ENCODE measurements at places on chromosomes 2 and 18. TPM values are rescaled to one million over a fixed set of nuclear protein-coding genes. Genes with fewer than 3 reads are reported as not detected.
A peak's percentile ranks its signal among the peaks of the same experiment; 100 is the strongest.

DNA sequence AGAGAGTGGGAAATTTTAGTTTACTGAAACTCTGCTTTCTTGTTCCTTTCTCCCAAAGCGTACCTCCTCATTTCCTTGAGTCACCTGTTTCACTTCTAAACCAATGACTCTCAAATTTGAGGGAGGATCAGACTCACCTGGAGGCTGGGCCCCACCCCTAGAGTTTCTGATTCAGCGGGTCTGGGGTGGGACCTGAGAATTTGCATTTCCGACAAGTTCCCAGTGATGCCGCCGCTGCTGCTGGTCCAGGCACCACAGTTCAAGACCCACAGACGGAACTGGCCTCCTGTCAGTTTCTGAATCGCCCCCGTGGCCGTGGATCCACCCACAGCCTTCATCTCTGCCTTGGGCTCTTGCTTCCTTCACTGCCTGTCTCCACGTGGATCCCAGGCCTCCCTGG is 44.9 kb upstream of the PELI1 start:
- no peak for DNase-seq

- DNase-seq, result no peak
These were observed 31.6 kb upstream of the NOSTRIN start for GRCh38 chr2:168770796-168771195.

DNA sequence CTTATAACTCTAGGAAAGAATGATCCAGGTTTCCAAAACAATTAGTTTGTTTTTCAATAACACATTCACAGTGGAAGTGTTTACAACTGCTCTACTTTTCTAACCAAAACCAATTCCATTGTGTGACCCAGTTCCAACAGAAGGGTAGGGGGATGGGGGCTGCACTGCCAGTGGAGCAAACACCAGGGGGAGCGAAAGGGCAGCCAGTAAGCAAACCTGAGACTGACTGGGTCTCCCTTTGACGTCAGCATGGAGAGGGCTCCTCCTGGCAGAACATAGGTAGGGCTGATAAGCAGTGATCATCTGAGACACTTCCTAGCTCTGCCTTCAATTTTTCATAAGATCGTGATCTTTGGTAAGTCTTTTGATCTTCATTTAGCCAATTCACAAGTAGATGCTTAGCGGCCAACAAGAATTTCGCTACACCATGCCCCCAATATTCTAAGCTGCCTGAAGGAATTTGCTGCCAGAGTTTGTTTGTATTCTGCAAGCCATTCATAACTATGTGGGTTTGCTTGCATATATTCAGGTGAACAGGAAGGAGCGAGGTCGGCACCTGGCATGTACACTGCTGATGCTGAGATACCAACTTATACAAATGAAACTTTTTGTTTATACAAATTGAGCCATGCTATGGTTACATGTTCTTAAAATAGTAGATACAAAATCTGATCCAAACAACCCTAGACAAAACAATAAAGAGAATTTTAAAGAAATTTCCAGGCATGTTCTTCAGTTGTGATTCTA is 45.9 kb downstream of the ST6GAL2 start:
- no peak for DNase-seq

- no peak for DNase-seq
These were observed 83.8 kb downstream of the VIT start for GRCh38 chr2:36780231-36780839.

DNA sequence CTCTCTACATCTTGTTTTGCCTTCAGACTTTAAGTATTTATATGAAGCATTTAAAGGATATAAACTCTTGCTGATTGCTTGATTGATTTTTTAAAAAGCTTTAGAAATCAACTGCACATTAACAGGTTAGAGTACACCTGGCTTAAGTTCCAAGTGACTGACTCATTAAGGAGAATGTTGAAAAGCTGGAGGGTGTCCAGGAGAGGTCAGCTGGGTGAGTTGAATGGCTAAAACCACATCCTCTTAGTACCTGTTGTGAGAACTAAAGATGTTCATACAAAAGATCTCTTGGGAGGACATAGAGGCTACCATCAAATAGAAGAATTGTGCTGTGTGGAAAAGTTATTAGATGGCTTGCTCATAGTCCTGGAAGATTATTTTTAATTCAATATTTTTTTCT is 206.8 kb downstream of the TXNL1 start:
- peak; percentile 60 for DNase-seq

DNA sequence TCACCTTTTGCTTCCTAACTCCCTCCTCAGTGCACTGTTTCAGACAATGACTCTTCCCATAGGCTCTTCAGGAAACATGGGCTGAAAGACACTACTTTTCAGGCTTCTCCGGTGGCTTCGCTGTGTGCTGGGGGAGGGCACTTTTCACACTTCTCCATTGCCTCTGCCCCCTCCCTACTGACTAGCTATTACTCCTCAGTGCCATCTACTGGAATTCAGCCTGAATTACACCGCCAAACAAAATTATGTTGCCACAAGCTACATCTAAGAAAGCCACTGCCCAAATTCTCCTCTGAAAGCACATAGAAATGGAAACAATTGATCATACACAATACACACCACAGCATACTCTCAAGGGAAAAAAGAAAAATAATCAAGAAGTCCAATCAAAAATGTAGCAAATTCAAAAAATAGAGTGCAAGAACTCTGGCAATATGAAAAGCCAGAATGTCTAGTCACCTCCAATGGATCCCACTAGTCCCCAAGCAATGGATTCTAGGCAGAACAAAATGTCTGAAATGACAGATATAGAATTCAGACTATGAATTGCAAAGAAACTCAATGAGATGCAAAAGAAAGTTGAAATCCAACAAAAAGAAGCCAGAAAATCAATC is 1139.4 kb upstream of the GYPC start:
- no peak for DNase-seq

GRCh38 chr18:8987241-8987640 is 115.3 kb upstream of the NDUFV2 start:
- DNase-seq, result peak; percentile 80

GRCh38 chr2:84816426-84817026 is 64.4 kb downstream of the TRABD2A start:
- no peak for DNase-seq

DNA sequence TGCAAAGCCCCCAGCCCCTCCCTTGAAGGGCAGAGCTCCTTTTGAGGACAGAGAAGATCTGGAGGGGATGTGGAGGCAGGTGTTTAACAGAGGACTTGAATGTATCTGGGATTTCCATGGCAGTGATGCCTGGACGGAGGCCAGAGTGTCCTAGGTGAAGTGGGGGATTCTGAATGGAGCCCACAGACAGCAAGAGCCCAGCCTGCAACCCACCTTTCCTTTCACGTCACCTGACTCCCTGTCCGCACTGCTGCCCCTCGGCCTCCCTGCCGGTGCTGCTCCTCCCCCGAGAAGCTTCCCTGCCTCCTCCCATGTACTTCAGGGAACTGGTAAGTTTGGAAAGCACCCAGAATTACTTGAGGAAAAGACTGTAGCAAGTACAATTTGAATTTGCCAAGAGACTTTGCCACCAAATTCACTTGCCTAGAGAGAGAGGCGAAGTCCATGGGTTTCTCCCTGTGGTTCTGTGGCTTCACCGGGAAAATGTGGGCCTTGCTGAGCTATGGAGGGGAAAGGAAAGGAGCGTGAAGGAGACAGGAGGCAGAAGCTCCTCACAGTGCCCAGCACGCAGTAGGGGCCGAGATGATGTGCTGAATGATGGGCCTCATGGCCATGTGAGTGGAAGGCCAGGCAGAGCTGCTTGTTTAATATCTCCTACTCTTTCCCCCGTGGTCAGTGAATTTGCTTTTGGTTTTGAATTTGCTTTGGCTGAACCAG is 13.9 kb upstream of the ASPRV1 start:
- no peak for DNase-seq

DNA sequence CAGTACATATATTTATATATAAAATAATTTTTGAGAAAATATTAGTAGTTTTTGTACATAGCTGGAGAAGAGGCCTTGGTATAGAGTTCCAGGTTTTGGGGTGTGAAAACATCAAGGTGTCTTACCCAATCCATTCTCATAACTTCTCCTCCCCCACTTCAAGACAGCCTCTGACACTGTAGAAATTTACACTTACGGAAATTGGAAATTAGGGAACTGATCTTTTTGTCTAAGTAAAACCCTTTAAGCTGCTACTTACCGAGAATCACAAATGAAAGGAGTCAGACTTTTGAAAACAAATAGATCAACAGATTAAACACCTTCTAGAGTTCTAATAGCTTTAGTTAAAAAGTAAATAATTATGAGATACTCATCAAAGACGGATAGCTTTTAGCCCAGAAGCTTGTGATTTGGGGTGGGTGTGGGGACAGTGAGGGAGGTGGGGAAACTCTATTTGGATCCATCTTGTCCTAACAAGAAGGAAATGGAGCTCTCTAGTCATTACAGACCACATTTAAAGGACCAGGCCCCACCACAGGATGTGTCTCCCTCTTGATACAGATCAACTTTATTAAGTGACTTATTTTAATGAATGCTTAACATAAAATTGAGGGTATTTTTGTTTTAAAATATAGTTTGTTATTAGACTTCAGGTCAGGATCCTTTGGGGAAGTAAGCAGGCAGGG is 11.1 kb upstream of the FBXO11 start:
- DNase-seq, result no peak

DNA sequence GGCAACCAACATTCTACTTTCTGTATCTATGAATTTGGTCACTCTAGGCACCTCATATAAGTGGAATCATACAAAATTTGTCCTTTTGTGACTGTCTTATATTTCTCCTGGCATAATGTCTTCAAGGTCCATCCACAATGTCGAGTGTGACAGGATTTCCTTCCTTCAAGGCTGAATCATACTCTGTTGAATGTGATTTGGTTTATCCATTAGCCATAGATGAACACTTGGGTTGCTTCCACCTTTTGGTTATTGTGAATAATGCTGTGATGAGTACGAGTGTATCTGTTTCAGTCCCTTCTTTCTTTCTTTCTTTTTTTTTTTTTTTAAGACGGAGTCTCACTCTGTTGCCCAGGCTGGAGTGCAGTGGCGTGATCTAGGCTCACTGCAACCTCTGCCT is 311.3 kb downstream of the TGIF1 start:
- DNase-seq, result no peak

ZC3H6 gene
- total RNA-seq, result 4.0 TPM

GRCh38 chr2:200352636-200353035 is 46.1 kb downstream of the SPATS2L start:
- DNase-seq, result no peak

MAP2 gene
- total RNA-seq, result 32.9 TPM

MAP3K19 gene
- not detected for total RNA-seq

- no peak for DNase-seq
These were observed 4.3 kb downstream of the CASP8 start for GRCh38 chr2:201264472-201265173.

NDUFV2 gene
- total RNA-seq, result 40.5 TPM

GRCh38 chr2:169363560-169364150 is 1.3 kb upstream of the LRP2 start:
- peak; percentile 33 for DNase-seq

SEPTIN2 gene
- 226 TPM for total RNA-seq

LAMA1 gene
- 0.99 TPM for total RNA-seq

- DNase-seq, result no peak
These were observed 360.9 kb upstream of the ZC3H15 start for GRCh38 chr2:186125156-186125555.

CERKL gene
- 0.66 TPM for total RNA-seq

CYP27C1 gene
- total RNA-seq, result 0.52 TPM

- no peak for DNase-seq
These were observed 108.4 kb downstream of the COPS8 start for GRCh38 chr2:237194081-237194480.

- DNase-seq, result no peak
These were observed 37.3 kb upstream of the ZNF512 start for GRCh38 chr2:27545348-27546141.

DHRS9 gene
- total RNA-seq, result not detected

- DNase-seq, result no peak
These were observed 278.3 kb downstream of the TNS1 start for GRCh38 chr2:217724471-217724870.

DNA sequence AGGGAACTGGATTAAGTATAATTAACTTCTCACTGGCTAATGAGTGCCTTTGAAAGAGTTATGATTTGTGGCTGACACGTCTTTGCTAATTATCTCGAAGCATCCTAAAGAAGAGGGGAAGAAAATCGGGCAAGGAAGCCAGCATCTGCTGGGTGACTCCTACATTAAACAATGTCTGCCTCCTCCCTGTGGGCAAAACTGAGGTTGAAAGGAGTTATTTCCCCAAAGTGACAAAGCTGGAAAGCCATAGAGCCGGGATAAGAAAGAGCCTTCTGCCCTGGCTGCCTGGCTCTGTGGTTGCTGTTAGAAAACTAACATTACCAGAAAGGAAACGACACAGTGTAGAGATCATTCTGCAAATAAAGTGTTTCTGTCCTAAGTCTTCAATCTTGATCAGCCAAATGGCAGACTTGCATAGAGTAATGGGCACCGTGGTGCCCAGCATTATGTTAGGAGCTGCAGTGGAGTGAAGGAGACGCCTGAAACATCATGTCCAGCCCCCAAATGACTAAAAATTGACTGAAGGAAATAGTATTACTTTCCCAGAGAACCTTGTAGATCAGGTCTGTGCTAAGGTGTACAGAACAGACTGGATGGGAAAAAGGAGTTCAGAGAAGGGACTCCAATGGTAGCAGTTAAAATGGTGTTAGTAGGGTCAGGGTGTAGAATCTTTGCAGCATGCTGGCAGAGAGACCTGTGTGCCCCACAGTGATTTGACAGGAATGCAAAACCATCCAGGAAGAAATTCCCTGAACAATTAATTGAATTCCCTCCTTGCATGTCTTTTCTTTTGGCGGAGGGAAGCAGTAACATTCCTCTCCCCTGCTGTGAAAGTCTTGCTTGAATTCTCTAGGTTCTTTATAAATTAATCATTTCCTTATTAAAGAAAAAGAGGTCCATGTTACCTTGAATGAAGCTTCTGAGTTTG is 44.4 kb downstream of the ALPK2 start:
- DNase-seq, result no peak
